Activated CD8-positive, alpha-beta memory T cell treated with anti-CD3 and anti-CD28 coated beads for 1 hour (primary cell): ENCODE measurements at places on chromosomes 1 and 21.

- DNase-seq: no peak
These were observed 30.0 kb upstream of the PM20D1 start for GRCh38 chr1:205879974-205880373.

- no peak for DNase-seq
These were observed 10.0 kb upstream of the FAAP20 start for GRCh38 chr1:2204415-2205190.

GRCh38 chr21:32329331-32329730, 30.7 kb downstream of the MRAP start:
- no peak for DNase-seq

DNA sequence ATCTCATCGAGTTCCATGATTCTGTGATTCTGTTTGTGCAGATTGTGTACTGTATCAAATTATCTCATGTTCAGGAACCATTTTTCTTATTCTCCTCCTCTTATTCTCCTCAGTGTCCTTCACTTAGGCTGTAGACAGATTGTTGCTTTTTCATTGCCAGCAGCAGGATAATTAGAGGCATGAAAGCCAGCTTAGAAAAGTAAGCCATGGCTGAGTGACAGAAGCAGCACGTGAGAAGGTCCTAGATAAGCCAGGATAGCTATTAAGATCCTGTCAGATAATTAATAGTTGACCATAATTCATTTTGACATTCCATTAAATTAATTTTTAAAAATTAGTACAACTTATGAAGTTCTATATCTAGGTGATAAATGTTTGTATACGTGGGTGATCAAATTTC, 60.8 kb upstream of the PRKACB start:
- DNase-seq: no peak

DNA sequence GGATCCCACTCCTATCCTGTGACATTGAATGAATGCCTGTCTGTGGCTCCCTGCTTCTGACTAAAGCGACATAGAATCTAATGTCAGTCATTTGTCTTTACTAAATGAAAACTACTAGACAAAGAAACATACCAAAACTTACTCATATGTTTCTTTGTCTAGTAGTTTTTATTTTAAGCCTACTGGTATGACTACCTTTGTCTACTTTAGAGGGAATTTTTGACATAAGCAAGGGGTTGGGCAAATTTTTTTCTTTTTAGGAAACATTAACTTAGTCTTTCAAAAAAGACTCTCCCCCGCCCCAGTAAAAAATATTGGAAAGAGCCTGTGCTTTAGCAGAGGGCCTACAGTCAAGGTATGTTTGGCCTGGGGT, 4.9 kb downstream of the NEK7 start:
- DNase-seq: no peak

DNA sequence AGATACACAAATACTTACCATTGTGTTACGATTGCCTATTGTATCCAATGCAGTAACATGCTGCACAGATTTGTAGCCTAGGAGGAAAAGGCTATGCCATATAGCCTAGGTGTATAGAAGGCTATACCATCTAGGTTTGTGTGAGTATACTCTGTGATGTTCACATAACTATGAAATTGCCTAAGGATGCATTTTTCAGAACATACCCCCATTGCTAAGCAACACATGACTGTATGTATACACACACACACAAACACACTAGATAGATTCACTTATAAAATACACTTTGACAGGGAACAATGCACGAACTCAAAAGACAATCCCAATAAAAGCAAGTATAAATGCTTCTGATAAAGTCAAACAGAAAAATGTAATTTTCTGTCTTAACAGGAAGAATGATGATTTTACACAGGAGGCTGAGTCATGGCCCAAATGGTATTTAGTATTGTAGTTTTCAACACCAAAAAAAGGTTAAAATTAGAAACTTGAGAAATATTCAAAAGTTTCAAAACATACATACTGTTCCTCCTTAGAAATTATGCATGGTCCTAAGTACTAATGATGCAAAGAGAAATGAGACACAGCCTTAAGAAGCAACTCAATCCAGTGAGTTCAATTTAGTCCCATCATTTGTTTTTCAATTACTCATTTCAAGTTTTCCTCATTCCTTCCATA, 12.2 kb downstream of the FH start:
- no peak for DNase-seq

GRCh38 chr1:223214261-223214807, 71.3 kb upstream of the TLR5 start:
- DNase-seq: no peak

GRCh38 chr1:9651565-9652378, at the start of gene PIK3CD:
Gene PIK3CD, plus strand, starts transcription at chr1:9651731. Its CDS starts 58,725 bp downstream, at chr1:9710456.
- no peak for DNase-seq

DNA sequence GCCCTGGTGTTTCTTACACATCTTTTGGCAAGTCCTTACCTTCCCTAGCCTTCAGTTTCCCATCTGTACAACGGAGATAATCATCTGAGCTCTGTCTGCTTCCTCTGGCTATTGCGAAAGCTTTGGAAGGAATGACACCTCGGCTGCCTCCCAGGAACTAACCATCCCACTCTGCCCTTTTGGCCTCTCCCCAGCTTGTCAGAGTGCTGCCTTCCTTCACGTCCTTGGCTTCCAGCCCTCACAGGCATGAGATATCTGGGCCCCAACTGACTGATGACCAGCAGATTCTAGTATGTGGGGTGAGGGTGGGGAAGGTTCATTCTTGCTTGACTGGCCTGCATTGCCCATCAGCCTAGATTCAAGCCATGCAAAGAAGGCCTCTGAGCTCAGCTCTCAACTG, 253.1 kb upstream of the FGGY start:
- DNase-seq: no peak

GRCh38 chr1:109722908-109723691, 11.0 kb downstream of the GSTM5 start:
- DNase-seq: no peak

DNA sequence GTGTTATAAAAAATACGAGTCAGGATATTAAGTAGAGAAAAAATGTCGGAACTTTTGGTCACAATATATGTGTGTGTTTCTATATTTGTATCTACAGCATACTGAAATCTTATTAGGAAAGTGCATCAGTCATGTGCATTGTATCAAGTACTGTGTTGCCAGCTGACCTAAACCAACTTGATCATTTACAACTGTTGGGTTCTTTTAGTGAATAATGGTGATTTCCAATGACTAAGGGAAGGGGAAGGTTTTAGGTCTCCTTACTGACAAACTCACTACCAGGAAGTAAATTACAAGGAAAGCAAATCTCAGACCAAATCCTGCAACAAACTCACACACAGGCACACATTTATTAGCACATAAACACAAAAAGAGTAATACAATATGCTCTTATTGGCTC, 142.7 kb downstream of the TSEN15 start:
- DNase-seq: no peak

GRCh38 chr1:53315046-53315445, 12.8 kb downstream of the LRP8 start:
- DNase-seq: no peak

GRCh38 chr1:15944308-15945010, 31.4 kb downstream of the ZBTB17 start:
- no peak for DNase-seq
